Activated gamma-delta T cell (primary cell): ENCODE measurements at places on chromosomes 11 and 22.

- DNase-seq = no peak
Measured at GRCh38 chr11:33892906-33893594, 1.2 kb upstream of the LMO2 start.

DNA sequence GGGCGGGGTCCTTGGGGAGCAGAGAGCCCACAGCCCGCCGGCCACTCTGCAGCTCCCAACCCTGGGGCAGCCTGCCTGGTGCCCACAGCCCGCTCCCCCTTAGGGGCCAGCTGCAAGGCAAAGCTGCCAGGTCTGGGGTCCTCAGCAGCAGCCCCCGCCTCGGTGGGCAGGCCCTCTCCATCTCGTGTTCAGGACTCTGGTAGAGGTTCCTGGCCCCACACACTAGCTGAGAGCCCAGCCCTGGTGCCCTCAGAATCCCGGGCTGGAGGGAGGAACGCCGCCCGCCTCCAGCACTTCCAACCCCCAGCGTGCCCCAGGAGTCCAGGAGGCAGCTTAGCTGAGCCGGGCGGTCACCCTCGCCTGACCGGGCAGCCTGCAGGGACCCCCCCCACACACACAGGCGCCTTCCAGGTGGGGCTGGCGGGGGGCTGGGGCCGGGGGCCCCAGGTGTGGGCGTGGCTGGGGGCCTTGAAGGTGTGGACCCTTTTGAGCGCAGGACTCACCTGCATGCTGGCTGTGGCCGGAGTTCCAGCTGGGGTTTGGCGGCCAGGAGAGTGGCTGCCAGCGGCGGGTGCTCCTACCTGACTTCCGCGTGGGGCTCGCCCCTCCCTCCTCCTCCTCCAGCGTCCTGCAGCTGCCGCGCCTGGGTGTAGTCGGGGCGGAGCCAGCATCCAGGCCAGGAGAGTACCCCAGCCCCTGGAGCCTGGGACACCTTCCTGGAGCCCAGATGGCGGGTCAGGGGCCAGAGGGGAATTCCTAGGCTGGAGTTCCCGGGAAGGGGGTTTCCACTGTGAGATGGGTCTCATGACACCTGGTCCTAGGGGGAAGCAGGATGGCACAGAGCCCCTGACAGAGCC, at the start of gene ANO9:
Gene ANO9, minus strand, starts transcription at position 594 of the 857 bp plus-strand sequence. Its CDS starts 85 bp downstream, at position 509.
- no peak for DNase-seq

GRCh38 chr11:19559746-19560145, 152.9 kb upstream of the NAV2 start:
- DNase-seq = no peak

- no peak for DNase-seq
Measured at GRCh38 chr11:27317751-27318150, 45.3 kb downstream of the CCDC34 start.

DNA sequence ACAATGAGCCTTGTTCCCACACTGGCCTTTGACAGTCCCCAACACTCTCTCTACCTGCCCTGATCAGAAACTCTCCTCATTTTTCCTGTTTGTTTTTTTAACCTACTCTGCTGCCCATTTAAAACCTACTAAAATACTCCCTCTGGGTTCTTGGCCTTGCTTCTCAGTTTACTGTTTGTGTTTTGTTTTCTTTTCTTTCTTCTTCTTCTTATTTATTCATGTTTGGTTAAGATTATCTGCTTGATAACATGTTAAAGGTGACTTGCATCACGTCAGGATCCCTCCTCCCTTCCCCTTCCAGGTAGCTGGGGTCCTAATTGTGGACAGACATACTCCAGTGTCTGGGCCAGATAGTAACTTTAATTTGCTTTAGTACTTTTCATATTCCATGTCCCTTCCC, 95.0 kb upstream of the KCNA4 start:
- no peak for DNase-seq

- no peak for DNase-seq
Measured at GRCh38 chr11:119780222-119780953, 51.4 kb upstream of the NECTIN1 start.

DNA sequence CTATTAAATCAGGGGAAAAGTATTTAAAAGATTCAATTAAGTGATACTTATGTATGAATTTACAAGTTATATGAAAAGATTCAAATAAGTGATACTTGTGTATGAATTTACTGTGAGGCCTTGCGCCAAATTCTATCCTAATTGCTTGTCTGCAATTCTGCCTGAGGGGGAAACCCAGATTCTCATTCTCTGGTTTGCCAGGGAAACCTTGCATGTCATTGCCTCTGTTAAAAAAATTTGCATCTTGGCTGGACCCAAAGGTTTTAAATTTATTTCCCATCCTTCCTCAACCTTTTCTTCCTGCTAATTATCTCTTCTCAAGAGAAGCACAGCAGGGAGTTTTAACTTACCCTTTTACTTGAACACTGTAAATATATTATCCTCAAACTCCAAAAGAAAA, 13.8 kb downstream of the OLFML1 start:
- DNase-seq = no peak

- DNase-seq = no peak
Measured at GRCh38 chr11:765025-765801, 12.1 kb downstream of the GATD1 start.

DNA sequence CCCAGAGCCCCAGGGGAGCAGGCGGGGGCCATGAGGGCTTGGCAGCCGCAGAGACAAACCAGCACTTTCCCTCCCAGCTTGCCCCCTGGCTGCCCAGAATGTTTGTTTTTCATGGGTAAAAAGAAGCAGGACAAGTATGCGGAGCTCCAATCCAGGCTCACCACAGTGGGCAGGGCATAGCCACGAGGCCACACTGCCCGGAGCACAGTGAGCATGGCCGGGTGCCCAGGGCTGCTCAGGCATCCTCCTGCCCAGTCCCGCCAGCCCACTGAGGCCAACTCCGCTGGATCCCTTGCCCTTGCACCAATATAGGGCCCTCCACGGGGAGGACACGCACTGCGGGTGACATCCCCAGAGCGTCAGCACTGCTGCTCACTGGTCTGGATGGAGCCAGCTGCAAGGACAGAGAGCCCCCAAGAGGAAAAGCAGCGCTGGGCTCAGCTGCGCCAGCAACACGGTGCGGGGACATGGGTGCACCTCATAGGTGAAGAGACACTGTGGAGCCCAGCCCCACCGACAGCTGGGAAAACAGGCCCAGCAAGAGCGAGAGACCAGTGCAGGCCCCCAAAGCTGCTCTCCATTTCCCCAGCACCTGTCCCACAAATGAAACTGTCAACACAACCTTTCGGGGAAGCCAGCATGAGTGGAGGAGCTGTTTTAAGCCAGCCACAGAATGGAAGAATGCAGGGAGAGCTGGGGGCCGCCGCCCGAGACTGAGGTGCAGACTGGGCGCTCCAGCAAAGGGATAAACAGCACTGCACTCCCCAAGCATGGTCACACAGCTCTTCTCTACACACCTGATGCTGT, 24.8 kb downstream of the ARVCF start:
- DNase-seq = no peak

- DNase-seq = no peak
Measured at GRCh38 chr22:34587357-34588356, 478.3 kb upstream of the ISX start.

GRCh38 chr11:20213790-20214189, 53.5 kb upstream of the DBX1 start:
- DNase-seq = no peak

GRCh38 chr11:61607426-61607825, 26.6 kb upstream of the SYT7 start:
- no peak for DNase-seq

GRCh38 chr11:44309478-44310205, at the start of gene ALX4:
Gene ALX4, minus strand, starts transcription at chr11:44310139. Its CDS starts 77 bp downstream, at chr11:44310062.
- DNase-seq = no peak

DNA sequence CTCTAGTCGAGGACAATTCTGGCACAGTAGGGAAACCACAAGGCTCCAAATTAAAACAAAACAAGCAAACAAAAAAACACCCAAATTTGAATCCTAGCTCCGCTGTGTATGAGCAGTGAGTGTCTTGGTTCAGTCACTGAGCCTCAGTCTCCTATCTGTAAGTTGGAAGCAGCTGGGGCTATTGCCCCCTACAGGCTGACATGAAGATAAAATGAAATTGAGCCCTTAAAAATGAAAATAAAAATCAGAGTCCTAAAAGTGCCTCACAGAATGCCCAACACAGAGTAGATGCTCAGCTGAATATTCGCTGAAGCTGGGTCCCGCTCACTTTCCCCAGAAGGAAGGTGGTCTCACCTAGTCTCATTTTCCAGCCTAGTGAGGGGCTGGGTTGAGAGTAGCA, 65.2 kb downstream of the PDE2A start:
- DNase-seq = no peak

DNA sequence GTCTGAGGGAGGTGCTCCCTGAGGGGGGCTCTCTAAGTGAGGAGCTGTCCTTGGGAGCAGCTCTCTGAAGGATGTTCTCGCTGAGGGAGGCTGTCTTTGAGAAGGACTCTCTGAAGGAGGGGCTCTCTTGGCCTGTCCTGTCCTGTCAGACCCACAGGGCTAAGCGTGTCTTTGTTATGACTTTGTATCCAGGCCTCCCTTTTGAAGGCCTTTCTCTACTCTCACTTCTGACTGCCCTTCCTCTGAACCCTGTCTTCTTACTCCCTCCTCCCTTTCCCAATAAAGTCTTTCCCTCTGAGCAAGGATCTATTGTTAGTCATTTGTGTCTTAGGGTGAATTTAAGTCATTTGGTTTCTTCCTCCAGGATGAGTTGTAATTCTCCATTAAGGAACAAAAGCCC, 330.1 kb upstream of the PLET1 start:
- DNase-seq = no peak

DNA sequence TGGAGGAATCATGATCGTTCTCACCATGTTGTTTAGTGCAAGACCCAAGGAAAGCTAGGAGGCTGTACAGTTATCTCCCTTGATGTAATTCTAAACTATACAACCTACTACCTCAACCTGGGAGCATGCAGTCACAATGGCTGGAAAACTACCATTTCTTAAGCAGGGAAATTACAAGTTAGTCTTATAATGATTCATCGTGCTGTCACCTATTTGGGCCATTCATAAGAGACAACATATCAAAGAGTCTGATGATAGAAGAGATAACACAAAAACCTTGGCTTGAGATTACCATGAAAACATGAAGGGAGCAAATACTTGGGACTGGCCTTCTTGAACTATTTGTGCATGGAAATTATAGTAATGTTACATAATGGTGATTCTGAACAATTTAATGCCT, 30.5 kb upstream of the BLID start:
- no peak for DNase-seq

DNA sequence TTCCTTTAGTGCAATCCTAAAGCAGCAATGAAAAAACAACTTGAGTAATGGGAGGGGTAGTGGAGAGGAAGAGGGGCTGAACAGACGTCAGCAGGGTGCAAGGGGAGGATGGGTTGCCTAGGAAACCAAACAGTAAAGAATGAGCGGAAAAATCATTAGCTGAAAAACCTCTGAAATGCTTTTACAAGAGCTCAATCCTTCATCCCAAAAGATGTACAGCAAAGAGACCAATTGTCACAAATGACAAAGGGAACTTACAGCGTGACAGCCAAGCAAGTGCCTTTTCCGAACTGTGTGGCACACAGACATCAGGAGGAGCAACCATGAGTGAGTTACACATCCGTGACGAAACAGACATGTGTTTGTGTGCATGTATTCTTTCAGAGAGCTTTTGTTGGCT, 104.6 kb downstream of the SIK3 start:
- DNase-seq = no peak

GRCh38 chr11:20211691-20212090, 51.4 kb upstream of the DBX1 start:
- DNase-seq = no peak

- no peak for DNase-seq
Measured at GRCh38 chr11:65588199-65589054, 7.2 kb downstream of the KCNK7 start.

DNA sequence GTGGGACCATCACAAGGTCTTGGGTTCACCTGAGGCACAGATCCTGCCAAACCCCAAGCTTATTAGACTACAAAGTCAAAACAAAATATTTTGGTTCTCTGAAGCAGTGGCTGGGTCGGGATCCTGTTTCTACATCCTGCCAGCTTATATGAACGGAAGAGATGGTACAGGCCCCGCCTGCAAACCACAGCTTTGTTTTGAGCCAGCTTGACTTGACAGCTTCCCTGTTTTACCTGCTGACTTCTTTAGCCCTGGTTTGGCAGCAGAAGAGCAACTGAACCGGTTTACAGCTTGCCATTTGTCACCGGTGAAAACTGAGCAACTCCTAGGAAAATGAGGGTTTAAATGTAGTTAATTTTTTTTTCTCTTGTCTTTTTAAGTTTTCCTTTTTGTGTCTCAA, 11.4 kb downstream of the PACS1 start:
- DNase-seq = no peak

DNA sequence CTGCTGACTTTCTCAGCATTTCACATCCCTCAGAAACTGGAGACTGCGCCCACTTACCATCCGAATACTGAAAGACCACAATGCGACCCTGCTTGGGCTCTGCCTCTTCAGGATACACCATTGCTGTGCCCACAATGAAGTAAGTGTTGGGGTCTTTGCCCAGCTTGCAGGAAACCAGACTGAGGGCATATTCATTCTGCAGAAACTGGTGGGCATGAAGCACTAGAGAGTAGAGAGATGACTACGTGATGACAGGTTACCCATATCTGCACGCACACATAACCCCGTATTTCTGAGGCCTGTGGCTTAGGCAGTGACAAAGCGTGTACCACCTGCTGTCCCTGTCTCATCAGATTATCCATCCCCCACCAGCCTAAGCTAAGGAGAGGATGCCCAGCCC, 14.6 kb upstream of the VWCE start:
- DNase-seq = no peak

GRCh38 chr11:3861683-3862082, 6.2 kb downstream of the STIM1 start:
- no peak for DNase-seq

GRCh38 chr22:19960491-19961200, 19.0 kb upstream of the TXNRD2 start:
- DNase-seq = no peak

DNA sequence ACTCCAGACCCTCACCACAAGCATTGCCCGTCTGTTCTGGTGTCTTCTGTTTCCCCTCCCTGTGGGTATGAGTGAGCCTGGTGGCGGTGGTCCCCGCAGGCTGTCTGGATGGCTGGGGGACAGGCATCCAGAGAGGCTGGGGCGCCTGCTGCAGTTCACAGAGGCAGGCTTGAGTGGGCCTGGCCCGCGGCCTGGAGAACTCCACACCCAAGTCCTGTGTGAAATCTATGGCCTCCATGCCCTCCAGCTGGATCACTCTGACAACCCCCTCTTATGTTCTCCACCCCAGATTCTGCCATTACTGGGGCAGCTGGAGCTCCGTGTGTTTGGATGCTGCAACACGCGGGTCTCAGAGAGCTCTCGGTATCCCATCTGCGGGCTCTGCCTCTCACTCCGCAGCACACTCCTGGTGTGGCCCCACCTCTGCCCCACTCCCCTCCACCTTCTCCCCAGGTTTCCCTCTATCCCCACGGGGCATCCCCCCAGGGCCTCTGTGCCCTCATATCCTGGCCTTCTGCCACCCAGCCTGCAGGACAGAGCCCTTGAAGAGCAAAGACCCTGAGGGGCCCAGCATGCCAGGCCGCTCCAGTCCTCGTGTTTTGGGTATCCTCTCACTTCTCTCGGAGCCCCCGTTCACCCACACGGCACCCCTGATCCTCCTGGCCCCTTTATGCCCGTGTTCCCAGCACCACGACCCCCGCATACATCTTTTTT, 31.3 kb downstream of the LRRC74B start:
- DNase-seq = no peak

GRCh38 chr11:44179173-44179572, 83.7 kb downstream of the EXT2 start:
- DNase-seq = no peak

GRCh38 chr22:19902245-19902715, 39.3 kb upstream of the COMT start:
- DNase-seq = no peak

GRCh38 chr11:61534025-61534932, 25.7 kb downstream of the LRRC10B start:
- DNase-seq = no peak

GRCh38 chr11:420054-420910, 5.5 kb upstream of the SIGIRR start:
- no peak for DNase-seq
